Pulmonary artery endothelial cell (primary cell): ENCODE measurements at places on chromosomes 4 and X.
A peak's percentile ranks its signal among the peaks of the same experiment; 100 is the strongest.

- DNase-seq, result no peak
Observed at GRCh38 chr4:108762559-108763225, at the start of gene ETNPPL. Gene ETNPPL, minus strand, starts transcription at chr4:108763053. Its CDS starts 155 bp downstream, at chr4:108762898.

- DNase-seq, result no peak
Observed at GRCh38 chr4:123817025-123817688, 420.6 kb downstream of the SPRY1 start.

- no peak for DNase-seq
Observed at GRCh38 chr4:102543030-102543928, 42.1 kb downstream of the NFKB1 start.

DNA sequence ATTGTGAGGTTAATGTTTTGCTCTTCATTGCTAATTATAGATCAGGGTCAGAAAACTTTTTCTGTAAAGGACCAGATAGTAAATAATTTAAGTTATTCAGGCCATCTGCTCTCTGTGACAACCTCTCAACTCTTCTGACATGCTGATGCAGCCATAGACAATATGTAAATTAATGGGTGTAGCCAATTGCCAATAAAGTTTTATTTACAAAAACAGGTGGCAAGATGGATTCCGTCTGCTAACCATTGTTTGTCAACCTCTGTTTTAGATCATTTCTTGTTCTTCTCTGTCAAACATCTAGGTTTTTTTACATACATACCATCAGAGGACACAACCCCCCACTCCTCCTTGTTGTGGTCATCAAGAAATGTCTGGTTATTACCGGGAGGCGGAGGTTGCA, 33.7 kb downstream of the ASB9 start:
- DNase-seq, result no peak

GRCh38 chrX:148610328-148610698, 109.9 kb downstream of the AFF2 start:
- DNase-seq, result no peak

- DNase-seq, result no peak
Observed at GRCh38 chr4:48912349-48912748, 5.8 kb upstream of the OCIAD2 start.

DNA sequence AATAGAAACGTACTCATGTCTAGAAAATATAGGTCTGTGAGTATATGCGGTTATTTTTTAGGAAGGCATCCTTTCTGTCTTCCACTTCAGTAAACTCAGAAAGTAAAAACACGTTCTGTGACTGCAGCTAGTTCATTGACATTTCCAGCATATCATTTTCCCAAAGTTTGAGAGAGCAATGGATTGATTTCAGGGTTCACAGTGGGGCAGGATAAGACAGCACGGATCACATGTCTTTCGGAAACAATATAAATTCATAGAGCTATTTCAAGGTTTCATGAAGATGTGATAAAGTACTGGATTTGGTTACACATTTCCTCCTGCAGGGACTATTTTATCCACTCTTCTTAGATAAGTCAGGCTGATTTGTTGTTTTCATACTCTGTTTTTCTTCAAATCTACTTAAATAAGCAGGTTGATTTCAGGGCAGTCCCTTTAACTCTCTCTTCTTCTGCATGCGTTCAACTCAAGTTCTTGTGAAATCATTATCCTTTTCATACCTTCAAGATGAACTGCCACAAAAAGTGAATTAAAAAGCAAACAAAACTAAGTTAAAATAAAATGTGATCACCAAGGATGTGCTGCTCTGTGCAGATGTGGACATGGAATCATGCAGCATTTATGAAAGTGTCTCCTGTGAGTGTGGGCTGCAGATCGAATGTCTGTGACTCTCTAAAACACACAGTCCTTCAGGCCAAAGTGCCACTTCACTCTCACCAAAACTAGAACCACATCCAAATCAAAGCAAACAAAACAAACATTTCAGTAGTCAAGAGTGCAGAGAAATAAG, 187.7 kb downstream of the UNC5C start:
- no peak for DNase-seq

DNA sequence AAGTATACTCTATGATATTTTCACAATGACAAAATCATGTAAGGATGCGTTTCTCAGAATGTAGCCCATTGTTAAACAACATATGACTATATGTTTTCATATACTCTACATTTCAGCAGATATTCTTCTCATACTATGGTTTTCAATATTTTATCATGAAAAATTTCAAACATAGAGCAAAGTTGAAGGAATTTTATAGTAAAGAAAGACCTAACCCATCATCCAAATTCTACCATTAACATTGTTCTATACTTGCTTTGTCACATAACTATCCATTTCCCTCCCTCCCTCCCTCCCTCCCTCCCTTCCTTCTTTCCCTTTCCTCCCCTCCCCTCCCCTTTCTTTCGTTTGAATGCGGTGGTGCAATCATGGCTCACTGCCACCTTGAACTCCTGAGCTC, 109.4 kb downstream of the FHIP1A start:
- no peak for DNase-seq

DNA sequence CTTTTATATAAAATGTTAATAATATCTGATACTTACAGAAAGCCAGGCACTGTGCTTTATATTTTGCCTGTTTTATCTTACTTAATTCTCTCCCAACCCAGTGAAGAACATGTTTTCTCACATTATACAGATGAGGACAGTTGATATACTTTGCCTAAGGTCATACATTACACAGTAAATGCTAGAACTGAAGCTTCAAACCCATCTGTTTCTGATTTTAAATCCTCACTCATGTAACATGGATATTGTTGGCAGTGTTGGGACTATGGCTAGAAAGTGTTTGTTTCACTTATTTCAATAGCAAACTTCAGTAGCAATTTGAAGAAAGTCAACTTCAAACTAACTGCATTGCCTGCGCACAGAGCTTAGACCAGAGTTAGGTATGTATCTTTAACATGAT, 57.4 kb downstream of the RAPGEF2 start:
- no peak for DNase-seq

- no peak for DNase-seq
Observed at GRCh38 chr4:176780995-176781738, 11.6 kb downstream of the VEGFC start.

DNA sequence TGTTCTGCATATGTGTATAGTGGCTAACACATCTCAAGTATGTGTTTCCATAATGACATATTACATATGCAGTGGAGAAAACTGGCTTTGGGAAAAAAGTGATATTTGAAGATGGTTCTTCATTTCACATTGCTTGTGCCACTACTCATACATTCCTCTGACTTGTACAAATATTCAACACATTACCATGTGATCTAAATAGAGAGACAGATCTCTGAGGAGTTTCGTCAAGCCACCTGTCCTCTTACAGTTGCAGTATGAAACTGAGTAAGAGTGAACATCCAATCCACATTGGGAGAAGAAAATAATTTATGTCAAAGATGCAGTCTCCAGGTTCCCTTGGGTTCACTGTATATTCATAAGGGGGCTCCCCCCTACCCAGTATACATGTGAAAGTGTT, 123.9 kb downstream of the KDR start:
- DNase-seq, result no peak

DNA sequence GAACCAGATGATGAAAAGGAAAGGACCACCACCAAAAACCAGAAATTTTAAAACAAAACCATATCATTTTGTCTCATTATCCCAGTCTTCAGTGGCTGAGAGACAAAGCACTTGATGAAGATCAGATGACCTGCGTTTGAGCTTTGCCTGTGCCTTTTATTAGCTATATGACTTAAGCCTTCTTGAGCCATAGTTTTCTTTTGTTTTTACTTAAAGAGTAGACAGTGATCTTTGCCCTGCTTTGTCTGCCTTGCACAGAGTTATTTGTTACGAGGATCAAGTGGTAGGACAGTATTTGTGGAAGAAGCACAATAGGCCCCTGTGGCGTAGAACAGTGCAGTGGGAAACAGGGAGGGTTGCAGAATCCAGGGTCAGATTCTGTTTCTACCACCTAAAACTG, 89.9 kb downstream of the SLC10A6 start:
- DNase-seq, result no peak

- no peak for DNase-seq
Observed at GRCh38 chr4:26083987-26084386, 170.0 kb downstream of the SMIM20 start.

DNA sequence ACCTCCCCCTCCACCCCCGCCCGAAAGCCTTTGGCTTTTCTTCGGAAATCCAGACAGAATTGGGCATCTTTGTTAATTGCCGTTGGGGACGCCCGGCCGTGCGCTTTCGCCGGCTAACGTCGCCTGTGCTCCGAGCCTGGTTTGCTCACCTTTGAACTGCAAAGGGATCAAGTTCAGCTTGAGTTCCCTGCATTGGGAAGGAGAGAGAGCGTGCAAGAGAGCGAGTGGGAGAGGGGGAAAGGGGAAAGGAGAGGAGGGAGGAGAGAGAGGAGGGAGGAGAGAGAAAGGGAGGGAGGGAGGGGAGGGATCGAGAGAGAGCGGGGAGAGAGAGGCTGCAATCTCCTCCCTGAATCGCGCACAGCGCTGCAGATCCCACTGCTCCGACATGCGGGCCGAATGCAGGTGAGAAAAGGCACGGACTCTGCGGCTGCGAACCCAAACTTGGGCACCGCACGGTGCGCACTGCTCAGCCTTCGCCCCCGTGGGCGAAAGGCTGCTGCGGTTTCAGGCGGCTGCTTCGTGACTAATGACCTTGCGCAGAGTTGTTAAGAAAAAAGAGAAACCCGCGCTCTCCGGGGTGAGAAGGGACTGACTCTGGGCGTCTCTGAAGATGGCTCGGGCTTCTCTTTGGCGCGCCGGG, at the start of gene PCDH7:
PCDH7 (plus strand) TSS at position 349 of the 640 bp plus-strand sequence. CDS start 1,054 bp downstream, outside the sequence.
- no peak for DNase-seq

GRCh38 chr4:121155893-121156292, 8.2 kb downstream of the TNIP3 start:
- DNase-seq, result peak; percentile 75

DNA sequence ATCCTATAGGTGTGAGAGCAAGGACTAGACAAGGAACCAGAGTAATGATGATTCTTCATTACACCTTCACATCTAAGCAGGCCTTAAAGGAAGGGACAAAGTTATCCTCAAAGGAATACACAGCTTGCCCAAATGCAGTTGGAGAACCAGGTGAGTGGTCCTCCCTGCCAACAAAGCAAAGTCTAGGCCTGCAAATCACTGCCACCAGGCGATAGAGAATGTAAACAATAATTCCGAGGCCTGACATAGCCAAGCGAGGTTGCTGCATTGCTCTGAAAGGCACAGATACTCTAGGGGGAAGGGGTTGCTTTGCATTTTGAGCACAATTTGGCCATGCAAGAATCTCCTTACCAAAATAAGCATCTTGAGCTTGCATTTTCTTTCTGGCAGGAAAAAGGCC, 178.2 kb upstream of the FAT1 start:
- DNase-seq, result no peak

- no peak for DNase-seq
Observed at GRCh38 chr4:140829825-140830224, 73.6 kb upstream of the TBC1D9 start.

GRCh38 chr4:80846210-80846609, 184.3 kb upstream of the BMP3 start:
- no peak for DNase-seq

GRCh38 chr4:101961144-101961543, 170.6 kb downstream of the BANK1 start:
- no peak for DNase-seq

GRCh38 chr4:151569650-151570049, 160.7 kb downstream of the FHIP1A start:
- DNase-seq, result no peak

- no peak for DNase-seq
Observed at GRCh38 chrX:116204932-116205331, 34.4 kb downstream of the AGTR2 start.

DNA sequence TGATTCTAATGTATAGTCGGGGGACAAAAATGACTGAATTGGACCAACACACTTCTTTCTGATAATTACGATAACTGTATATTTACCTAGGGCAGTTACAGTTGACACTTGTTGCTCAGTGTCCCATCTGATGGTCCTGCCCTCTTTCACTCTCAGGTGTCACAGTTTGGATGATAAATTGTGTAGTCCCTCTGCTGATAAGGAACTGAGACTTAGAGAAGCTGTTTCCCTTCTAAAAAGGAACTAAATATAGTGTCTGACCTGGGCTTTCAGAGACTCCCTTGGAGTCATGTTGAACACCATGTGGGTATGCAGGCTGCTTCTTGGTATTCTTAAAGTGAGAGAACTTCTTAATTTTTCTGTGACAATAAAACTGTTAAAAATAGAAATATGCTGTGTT, 23.7 kb upstream of the PNPLA4 start:
- no peak for DNase-seq

DNA sequence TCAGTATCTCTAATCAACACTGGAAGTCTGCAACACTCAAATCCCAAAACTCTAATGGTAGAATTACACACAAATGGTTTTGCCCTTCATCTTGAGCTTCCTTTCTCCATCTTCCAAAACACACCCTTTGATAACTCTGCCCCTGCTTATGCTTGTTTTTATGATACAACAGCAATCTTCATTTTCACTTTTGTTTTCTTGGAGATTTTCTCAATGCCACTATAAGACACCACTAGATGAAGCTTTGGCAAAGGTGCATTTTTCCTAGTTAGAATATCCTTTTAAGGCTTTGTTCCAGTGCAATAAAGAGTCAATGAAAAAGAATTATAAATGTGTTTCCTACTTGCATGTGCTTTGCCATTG, 472.4 kb upstream of the NWD2 start:
- no peak for DNase-seq

DNA sequence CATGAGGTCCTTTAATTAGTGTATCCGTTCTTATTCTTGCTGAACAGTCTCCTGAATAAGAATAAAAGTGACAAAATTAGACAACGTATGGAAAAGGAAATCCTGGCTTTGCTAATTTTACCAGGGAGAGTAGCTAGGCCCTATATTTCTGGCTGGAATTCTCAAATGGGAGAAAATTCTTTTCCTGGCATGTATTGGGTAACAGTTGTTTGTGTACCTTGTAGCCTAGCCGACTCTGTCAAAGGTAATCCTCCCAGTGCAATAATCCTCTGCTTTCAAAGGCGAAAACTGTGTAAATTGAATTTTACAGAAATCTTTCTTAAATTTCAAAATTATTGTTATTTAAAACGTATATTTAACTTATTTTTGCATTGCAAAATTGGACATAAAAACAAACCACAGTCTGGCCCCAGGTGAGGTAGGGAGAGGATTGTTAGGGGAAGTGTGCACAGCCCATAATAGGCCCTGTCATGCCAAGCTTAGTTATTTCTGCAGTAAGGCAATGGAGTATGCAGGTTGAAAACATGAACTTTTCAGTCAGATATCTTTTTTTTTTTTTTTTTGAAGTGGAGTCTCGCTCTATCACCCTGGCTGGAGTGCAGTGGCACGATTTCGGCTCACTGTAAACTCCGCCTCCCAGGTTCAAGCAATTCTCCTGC, 18.9 kb upstream of the TENM3 start:
- DNase-seq, result no peak

DNA sequence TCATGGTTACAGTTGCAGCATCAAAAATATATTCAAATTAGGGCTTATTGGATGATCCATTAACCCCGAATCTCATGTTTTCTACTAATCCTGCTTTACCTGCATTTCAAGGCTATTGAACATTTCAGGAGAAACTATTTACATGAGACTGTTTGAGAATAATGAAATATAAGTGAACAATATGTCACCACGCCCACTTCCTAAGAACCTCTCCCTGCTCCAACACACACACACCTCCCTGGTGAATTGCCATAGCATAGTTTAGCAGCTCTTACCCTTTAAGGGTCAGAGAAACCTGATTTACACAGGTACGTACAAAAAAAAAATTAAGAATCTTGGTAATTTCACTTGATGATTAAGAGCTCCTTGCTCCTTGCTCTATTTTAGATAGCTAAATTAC, 113.4 kb downstream of the ANXA5 start:
- DNase-seq, result no peak
